CD4-positive, alpha-beta T cell treated with Interleukin-2 at 100 ng/mL for 4 hours (primary cell): ENCODE measurements at places on chromosomes 5 and 9.

DNA sequence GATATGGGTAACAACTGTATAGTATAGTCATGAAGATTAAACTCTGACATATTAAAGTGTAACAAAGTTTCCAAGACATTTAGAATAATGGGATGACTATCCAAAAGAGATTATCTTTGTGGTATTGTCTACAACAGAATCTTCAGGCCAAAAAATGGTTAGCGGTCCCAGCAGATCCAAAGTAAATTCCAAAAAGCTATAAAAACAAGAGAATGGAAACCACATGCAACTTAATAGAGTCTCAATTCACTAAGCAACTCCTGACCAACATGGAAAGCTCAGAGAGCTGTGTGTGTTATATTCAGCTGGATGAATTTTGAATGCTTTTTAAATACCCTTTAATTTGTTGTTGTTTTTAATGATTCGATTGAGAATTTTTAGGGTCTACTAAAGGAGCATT is 688.2 kb downstream of the CETN3 start:
- no peak for DNase-seq

GRCh38 chr5:66368811-66369210 is 224.7 kb downstream of the SREK1 start:
- no peak for DNase-seq

DNA sequence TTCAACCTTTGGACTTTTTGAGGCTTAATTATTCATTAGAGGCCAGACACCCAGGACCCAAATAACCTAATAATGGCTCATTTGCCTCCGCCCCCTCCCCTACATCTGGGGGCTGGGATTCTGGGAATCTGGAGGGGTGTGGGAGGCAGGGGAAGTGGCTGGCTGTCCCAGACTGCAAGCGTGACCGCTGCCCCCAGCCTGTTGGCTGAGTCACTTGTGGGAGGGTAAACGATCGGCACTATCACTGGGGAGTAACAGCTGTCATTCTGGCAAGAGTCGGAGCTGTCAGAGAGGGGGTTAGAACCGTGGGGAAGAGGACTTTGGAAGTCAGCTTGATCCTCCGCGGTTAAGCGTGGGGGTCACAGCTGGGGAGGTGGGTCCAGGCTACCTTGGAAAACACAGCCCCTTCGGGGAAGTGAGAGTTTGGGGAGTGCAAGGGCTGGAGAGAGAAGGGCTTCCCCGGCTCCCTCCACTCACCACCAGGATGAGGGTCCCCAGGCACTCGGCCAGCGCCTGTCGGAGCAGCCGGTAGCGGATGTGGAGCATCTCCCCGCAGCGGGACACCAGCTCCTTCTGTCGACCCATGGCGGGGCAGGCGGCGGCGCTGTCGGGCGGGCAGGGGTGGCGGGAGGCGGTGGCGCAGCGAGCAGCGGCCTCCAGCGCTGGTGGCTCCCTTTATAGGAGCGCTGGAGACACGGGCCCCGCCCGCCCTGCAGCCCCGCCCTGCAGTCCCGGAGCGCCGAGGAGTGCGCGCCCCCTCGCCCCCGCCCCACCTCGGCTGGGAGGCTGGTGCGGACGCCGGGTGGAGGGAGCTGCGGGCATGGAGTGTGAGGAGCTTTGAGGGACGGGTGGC is at the start of gene AQP3:
TSS of gene AQP3 (minus strand) at position 648 of the 853 bp plus-strand sequence. CDS start at position 585, 63 bp downstream.
- DNase-seq: peak; percentile 77

- no peak for DNase-seq
Measured at GRCh38 chr5:166845044-166845443, 1446.4 kb upstream of the WWC1 start.

GRCh38 chr5:76081811-76082771 is 1.1 kb upstream of the SV2C start:
- DNase-seq: no peak

DNA sequence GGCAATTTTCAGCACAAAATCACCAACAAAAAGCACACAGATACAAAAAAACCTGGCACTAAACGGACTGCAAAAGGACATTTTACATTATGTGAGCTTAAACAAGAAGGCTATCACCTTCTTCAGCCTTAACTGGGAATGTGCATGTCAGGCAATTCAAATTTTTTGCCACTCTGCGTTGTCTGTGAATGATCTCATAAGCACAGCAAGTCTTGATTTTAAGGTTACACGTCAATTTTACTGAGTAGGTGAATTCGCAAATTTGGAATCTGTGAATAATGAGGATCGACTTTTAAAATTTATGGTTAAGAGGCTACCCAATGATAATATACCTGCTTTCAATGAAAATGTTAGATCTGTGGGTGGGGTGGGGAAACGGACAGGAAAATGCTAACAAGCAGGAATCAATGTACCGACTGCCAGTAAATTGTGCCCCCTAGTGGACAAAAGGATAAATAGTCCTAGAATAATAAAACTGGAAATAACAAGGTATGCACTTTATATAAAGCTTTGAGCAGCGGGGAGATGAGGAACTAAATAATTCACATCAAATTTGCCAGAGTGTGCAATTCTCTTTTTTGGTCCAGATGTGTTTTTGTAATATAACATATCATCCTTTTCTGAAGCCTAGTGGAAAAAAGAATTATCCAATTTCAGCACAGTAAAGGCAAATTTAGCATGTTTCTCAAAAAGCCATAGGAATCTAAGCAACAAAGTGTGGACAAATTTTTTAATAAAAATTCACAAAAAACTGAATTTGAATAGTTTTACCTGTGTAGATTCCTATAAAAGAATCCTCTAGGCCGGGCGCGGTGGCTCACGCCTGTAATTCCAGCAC is 20.5 kb downstream of the EQTN start:
- DNase-seq: peak; percentile 42

GRCh38 chr5:26482076-26482809 is 556.1 kb downstream of the CDH9 start:
- DNase-seq: no peak

GRCh38 chr5:90612919-90613318 is 54.3 kb downstream of the ADGRV1 start:
- no peak for DNase-seq

GRCh38 chr9:133252301-133253020 is 22.5 kb downstream of the ABO start:
- DNase-seq: no peak

DNA sequence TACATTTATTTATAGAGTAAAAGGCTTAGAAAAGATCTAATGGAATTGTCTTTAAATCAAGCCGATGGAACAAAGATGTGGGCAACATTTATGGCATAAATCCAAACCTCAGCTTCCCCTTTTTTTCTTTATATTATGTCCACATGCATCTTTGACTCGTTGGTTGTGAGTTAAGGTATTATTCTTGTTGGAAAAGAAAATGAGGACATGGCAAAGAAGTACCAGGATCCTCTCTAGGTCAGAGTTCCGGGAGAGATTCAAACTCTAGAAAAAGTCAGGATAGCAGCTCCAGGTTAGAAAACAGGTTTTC is 508 bp upstream of the NME5 start:
- no peak for DNase-seq

DNA sequence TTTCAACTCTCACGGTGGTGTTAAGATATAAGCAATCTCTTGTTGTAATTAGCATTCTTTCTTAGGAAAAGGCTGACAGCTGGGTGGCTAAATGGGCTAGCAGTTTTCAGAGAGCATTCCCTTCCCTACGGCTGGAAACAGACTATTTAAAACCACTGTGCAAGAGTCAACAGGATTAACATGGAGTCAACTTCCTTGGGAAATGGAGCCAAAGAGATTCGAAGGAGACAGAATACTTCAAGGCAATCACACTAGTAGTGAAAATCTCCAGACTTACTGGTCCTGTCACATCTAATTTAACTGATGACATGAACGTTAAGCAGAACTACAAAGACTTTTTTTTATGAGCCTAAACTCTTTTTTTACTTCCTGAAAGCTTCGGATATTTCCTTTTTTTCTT is 453.3 kb upstream of the ITGA1 start:
- no peak for DNase-seq

GRCh38 chr9:112295174-112295573 is 38.2 kb downstream of the PTBP3 start:
- DNase-seq: no peak
